ENCODE measurements at places on chromosomes 12 and 14. TPM values are rescaled to one million over a fixed set of nuclear protein-coding genes. Genes with fewer than 3 reads are reported as not detected.

Gene EEF1AKMT3
- total RNA-seq: 6.8 TPM

Gene RNASE7
- total RNA-seq: not detected

Gene KRT3
- 0.08 TPM for total RNA-seq

Gene OR4K5
- not detected for total RNA-seq

Gene FAM222A
- total RNA-seq: 5.1 TPM

Gene PARP2
- total RNA-seq: 23.2 TPM

Gene RAB15
- total RNA-seq: 22.0 TPM

Gene PLD4
- 0.10 TPM for total RNA-seq

Gene ANG
- total RNA-seq: 8.7 TPM

Gene SMIM41
- not detected for total RNA-seq

Gene CALCOCO1
- 18.9 TPM for total RNA-seq

Gene DAO
- total RNA-seq: not detected

Gene RHOJ
- not detected for total RNA-seq

Gene RNF212B
- total RNA-seq: not detected

Gene GLT8D2
- total RNA-seq: 0.25 TPM

Gene GAS2L3
- total RNA-seq: 7.4 TPM

Gene SAMD15
- total RNA-seq: 2.0 TPM

Gene SLC6A12
- 0.72 TPM for total RNA-seq

Gene CELA1
- not detected for total RNA-seq

Gene DUSP6
- 11.8 TPM for total RNA-seq

Gene CCDC175
- not detected for total RNA-seq

Gene CIROP
- not detected for total RNA-seq

Gene PLA2G1B
- total RNA-seq: not detected

Data from A549 treated with GW870086 at 1 μM for 4 hours (cell line).